ENCODE measurements at places on chromosomes 1 and 21.
A peak's percentile ranks its signal among the peaks of the same experiment; 100 is the strongest.

DNA sequence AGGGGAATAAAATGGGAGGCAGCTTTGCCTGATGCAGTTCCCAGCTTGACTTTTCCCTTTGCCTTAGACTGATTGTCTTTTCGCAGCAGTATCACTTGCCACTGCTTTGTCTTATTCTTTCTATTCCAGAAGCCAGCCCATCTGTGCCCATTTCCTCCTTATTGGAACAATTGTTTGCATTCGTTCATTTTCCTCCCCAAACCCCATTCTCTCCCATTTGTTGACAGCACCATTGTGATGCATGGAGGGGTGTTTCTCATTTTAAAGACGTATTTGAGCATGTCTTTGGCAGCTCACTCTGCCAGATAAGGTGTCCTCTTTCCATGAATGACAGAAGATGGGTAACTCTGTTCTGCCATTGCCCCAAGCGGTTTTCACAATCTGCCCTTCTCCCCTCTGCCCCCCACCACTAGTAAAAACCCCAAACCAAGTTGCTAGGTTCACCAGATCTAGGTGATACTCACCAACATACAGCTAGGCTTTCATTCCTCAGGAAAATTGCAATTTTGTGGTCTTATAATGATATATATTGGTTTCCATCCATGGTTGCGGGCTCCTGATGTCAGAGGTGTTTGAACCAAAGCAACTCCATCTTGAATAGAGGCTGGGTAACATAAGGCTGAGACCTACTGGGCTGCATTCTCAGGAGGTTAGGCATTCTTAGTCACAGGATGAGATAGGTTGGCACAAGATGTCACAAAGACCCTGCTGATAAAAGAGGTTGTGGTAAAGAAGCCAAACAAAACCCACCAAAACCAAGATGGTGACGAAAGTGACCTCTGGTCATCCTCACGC is 30.8 kb downstream of the SERBP1 start:
- DNase-seq, result no peak

- no peak for DNase-seq
Measured at GRCh38 chr21:21003701-21004100, 5.5 kb downstream of the NCAM2 start.

DNA sequence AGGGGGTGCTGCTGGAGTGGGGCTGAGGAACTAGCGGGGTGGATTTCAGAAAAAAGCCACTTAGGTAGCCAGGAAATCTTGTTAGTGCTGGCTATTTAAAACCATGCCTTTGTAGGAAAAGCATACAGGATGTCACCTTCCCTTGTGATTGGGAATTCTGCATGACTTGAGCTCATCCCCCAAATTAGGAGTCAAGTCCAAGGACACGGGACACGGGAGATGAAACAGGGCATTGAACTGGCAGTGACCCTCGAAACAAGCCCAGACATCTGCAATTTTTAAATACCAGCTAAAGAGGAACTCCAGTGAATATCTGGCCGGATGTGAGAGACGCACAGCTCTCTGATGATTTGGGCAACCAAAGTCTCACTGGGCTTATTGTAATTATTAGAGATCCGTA is 32.8 kb downstream of the C2CD2 start:
- DNase-seq, result no peak

DNA sequence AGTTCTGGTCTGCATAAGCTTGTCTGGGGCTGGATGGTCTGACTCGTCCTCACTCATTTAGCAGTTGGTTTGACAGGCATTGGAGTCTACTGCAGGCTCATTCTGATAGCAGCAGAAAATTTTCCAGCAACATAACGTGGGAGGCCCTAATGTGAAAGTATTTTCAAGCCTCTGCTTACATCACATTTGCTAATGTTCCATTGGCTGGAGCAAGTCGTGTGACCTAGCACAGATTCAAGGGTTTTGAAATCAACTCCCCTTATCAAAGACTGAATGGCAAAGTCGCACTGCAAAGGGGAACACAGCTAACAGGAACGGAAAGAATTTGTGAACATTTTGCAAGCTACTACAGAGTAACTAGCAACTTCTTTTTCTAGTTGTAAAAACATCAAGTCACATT is 2.3 kb upstream of the USH2A start:
- DNase-seq, result no peak

DNA sequence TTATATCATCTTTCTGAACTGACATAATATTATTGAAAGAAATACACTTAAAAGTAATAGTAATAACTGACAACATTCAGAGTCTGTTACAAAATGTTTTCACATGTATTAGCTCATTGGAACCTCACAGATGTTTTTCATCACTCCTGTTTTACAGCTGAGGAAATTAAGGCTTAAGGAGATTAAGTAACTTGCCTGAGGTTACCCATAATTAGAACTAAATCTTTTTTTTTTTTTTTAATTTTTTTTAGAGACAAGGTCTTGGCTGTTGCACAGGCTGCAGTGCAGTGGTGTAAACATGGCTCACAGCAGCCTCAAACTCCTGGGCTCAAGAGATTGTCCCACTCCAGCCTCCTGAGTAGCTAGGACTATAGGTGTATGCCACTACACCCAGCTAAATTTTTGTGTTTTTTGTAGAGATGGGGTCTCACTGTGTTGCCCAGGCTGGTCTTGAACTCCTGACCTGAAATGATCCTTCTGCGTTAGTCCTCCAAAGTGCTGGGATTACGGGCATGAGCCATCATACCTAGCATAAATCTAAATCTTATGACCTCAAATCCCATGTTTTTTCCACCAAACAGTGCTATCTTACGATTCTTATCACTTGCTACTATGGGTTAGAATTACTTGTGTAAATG is 64.7 kb upstream of the MACF1 start:
- no peak for DNase-seq

- no peak for DNase-seq
Measured at GRCh38 chr1:28173980-28174297, 2.6 kb downstream of the PTAFR start.

DNA sequence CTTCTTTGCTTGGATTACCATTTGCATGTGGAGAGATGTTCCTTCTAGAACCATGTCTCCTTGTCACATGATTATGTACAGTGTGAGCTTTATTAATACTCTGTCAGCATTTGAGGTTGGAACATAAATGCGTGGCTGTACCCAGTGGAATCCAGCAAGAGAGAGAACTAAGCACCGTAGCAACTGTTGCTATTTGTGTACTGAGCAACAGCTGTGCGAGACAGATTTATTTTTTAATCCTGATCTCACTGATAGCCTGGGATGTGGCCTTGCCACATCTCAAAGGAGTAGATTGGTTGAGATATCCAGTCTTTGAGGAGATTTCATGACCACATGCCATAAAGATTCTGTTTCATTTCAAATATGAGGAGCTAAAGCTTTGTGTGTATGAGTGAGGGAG is 43.4 kb downstream of the KIF1B start:
- no peak for DNase-seq

GRCh38 chr1:55937840-55938375 is 641.5 kb downstream of the PLPP3 start:
- DNase-seq, result no peak

DNA sequence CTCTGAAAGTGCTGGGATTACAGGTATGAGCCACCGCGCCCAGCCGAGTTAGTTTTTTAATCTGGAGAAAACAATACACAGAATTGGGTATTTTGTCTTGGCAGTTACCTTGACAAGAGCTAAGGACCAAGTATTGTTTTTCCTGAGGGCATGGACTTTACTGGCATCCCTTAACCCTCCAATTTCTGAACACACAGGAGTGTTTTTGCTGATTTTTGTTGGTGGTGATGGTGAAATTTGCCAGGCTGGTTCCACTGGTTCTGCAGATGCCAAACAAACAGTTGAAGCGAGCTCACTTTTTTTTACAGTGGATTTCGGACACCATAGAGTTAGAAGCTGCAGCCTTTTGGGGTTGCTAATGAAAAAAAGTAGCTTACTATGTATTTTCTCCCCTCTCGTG is 37.2 kb upstream of the SH3D21 start:
- DNase-seq, result no peak

DNA sequence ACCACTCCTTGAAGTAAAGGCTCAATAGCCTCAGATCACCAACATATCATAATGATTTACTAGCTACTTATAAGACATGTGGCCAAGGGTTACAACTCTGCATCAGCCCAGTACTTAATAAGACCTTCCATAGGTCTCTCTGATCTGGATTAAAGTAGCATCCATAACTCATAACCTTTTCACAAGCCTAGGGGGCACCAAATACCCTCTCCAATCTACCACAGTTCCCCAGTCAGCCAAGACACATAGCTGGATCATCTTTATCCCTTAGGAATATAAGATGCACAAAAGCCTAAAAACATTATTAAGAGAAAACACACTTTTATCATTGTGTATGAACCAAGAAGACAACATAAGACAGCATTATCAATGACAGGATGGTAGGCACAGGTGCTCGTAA is 22.1 kb downstream of the SSX2IP start:
- DNase-seq, result no peak

- DNase-seq, result peak; percentile 37
Measured at GRCh38 chr1:6347641-6348487, 45.7 kb downstream of the ACOT7 start.

- no peak for DNase-seq
Measured at GRCh38 chr1:161013131-161013487, 7.8 kb downstream of the F11R start.

GRCh38 chr1:4425892-4426291 is 228.5 kb upstream of the AJAP1 start:
- DNase-seq, result no peak

DNA sequence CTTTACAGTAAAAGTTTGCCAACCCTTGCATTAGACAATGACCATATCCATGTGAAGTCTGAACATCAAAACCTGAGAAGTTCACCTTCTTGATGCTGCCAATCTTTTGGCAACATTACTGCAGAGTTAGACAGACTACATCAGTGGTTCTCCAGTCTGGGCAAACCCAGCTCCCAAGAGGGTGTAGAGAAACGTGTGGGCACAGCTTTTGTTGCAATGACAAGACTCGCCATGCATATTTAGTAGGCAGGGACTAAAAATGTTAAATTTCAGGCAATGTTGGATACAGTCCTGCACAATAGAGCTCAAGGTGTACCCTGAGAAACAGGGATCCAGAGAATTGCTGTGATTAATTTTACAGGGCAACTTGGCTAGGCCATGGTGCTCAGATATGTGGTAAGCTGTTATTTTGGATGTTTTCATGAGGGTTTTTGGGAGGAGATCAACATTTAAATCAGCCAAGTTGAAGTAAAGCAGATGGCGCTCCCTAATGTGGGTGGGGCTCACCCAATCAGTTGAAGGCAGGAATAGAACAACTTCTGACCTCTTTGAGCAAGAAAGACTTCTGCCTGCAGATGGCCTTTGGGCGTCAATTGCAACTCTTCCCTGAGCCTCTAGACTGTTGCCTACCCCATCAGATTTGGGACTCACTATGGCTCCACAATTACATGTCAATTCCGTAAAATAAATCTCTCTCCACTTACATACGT is 37.6 kb upstream of the CLDN14 start:
- no peak for DNase-seq

GRCh38 chr21:26679284-26679683 is 106.2 kb upstream of the CYYR1 start:
- DNase-seq, result no peak

GRCh38 chr1:177360791-177361190 is 190.0 kb downstream of the BRINP2 start:
- no peak for DNase-seq

- DNase-seq, result no peak
Measured at GRCh38 chr1:116104667-116105066, 6.5 kb upstream of the MAB21L3 start.

DNA sequence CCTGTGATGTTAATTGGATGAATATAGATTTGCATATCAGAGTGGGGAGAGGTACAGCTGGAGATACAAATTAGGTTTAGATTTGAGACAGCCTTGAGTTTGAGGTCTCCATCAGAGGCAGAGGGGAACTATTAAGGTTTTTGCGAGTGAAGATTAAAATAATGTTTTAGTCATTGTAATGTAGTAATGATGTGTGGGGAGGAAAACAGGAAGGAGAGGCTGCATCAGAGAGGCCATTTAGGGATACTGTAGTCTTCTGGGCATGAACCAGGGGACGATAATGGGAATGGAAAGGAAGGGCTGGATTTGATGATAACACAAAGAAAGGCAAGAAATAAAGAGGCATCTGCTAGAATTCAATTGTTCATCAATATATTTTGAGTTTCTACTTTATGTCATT is 9.5 kb downstream of the CD84 start:
- no peak for DNase-seq

DNA sequence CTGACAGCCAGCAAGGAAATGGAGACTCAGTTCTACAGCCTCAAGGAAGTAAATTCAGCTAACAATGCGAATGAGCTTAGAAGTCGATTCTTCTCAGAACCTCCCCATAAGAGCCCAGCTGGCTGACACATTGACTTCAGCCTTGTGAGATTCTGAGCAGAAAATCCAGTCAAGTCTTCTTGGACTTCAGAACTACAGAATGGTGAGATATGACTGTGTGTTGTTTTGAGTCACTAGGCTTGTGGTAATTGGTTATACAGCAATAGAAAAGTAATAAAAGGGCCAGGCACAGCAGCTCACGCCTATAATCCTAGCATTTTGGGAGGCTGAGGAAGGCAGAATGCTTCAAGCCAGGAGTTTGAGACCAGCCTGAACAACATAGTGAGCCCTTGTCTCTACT is 161.8 kb upstream of the IVNS1ABP start:
- no peak for DNase-seq

GRCh38 chr1:63662841-63663240 is 69.6 kb downstream of the PGM1 start:
- no peak for DNase-seq

- no peak for DNase-seq
Measured at GRCh38 chr1:57724535-57724934, 300.7 kb upstream of the DAB1 start.

GRCh38 chr1:89608984-89609725 is 23.8 kb upstream of the LRRC8C start:
- DNase-seq, result no peak

DNA sequence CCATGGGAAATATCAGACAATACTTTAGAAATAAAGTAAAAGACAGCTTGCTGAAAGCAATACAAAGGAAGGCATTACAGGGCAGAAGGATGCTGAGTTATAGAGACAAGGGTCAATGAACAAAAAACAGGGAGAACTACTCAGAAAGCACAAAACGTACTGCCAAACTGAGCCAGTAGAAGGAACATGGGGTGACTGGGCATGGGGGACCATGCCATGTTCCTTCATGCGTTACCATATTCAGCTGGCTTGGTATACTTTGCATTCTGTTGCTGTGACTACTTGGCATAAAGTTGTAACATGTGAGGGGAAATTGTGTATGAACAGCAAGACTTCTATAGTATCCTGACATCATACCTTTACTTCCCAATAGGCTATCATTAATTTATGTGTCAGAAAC is 358.6 kb upstream of the LYPLAL1 start:
- DNase-seq, result no peak

- no peak for DNase-seq
Measured at GRCh38 chr1:79441238-79441637, 434.7 kb upstream of the ADGRL4 start.

DNA sequence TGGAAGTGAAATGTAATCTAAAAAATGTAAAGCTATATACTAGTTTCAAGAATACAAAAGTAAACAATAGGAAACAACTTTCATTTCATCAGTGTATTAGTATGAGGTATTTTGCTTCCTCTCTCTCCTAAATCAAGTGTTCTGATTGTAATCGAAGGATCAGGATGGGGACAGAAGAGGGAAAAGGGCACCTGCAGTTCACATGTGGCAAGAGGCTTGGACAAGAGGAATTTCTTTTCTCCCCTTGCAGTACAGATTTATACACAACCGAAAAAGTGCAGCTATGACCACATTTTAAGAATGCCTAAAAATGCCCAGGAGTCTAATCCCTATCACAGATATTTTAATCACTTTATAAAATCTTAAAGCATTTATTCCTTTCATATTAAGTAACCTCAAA is 63.7 kb downstream of the NRIP1 start:
- no peak for DNase-seq

- DNase-seq, result no peak
Measured at GRCh38 chr1:40153073-40153770, 8.0 kb upstream of the RLF start.

- DNase-seq, result no peak
Measured at GRCh38 chr1:231216498-231216897, 24.5 kb upstream of the GNPAT start.

All from activated CD4-positive, CD25-positive, alpha-beta regulatory T cell (primary cell).